ENCODE measurements at places on chromosomes 11 and 22.

- DNase-seq, result no peak
Observed at GRCh38 chr11:74154620-74155281, 16.1 kb downstream of the C2CD3 start.

DNA sequence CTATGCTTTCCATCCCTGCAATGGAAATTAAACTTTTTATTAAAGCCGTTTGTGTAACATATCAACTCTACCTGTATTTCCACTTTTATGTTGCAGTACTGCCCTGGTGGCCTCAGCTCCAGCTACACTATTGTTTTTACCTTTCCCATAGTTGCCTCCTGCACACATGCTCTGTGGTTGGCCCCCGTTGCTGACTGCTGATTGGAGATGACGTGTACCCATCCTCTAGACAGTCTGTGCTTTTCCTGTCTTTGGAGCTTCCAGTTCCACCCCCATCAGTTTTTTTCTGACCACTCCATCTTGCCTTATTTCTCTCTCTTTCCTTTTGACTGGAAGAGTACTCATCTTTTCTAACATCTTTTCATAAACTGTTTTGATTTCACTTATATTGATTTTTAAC is 123.8 kb downstream of the TEAD1 start:
- DNase-seq, result no peak

- no peak for DNase-seq
Observed at GRCh38 chr22:46502440-46503175, 34.8 kb downstream of the CELSR1 start.

GRCh38 chr11:73317803-73318202 is 9.7 kb downstream of the ARHGEF17 start:
- DNase-seq, result no peak

DNA sequence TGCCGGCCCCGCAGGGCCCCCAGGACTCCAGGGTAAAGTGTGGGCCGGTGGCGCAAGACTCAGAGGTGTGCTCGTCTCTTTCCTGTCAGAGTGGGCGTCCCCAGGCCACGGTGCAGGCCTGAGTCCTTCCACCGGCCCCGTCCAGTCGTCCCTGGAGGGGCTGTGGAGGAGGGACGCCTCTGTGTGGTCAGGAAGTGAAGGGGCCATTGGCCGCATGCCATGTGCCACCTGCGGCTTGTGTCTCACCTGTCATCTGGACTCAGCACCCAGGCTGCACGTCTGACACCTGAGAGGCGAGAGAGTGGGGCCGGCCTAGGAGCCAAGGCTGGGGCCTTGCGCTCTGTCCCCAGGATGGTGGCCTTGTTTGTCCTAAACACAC is 25.2 kb downstream of the MUC6 start:
- no peak for DNase-seq

- no peak for DNase-seq
Observed at GRCh38 chr11:60910281-60910687, 3.7 kb upstream of the TMEM109 start.

- DNase-seq, result no peak
Observed at GRCh38 chr11:68792400-68792966, 41.2 kb upstream of the TESMIN start.
